Mesenchymal stem cell (in vitro differentiated cells and primary cell): ENCODE measurements at places on chromosomes 6 and 20.

GRCh38 chr6:53734473-53735299 is 60.1 kb upstream of the LRRC1 start:
- DNase-seq, result peak; percentile 85

DNA sequence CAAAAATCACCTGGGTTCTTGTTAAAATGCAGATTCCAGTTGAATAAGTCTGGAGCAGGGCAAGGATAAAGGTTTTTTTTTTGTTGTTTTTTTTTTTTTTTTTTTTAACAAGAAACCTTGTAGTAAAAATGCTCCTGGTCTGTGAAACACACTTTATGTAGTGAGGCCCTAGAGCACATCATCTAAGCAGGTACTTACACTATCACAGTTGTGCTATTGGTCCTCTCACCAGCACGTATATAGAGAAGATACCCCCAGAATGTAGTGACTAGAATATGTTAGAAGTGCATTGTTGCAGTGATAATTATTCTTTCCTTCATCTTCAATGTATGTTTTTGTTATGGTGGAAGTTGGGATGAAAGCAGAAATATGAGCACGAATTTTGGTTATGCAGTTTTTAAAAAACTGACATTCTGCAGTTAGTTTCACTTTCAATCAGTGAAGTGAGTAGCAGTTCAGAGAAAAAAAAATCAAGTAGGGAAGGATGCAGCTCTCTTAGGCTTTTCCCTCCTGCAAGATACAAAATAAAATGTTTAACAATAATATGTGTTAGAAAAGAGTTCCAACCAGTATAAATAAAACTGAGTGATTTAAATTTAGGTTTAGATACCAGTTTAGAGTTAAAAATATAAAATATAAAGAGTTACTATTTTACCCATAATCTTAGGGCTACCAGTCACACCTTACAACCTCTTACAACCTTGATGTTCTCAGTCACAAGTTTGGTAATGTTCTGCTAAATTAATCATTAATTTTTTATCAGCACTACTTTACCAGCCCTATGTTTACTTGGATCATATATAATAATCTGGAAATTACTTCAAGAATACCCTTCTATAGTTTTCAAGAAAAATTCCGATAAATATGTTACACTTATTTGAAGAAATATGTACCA is 9.2 kb upstream of the DEFB113 start:
- peak; percentile 1 for DNase-seq

DNA sequence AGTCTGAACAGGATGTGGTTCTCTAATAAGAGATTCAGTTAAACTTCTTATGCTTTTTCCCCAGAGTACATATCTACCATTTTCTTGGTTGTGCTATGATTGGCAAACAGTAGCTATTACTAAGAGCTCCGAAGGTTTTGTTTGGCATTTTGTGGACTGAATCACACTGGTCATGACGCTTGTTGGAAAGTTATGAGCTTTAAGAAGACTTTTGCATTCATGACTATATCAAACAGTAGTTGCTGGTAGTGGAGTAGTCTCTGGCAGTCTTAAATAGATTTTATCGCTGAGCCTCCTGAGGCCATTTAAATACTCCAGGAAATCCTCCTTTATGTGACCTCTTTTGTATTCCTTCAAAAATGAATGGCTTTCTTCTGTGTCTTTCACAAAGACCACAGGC is 40.8 kb downstream of the CCDC170 start:
- no peak for DNase-seq

DNA sequence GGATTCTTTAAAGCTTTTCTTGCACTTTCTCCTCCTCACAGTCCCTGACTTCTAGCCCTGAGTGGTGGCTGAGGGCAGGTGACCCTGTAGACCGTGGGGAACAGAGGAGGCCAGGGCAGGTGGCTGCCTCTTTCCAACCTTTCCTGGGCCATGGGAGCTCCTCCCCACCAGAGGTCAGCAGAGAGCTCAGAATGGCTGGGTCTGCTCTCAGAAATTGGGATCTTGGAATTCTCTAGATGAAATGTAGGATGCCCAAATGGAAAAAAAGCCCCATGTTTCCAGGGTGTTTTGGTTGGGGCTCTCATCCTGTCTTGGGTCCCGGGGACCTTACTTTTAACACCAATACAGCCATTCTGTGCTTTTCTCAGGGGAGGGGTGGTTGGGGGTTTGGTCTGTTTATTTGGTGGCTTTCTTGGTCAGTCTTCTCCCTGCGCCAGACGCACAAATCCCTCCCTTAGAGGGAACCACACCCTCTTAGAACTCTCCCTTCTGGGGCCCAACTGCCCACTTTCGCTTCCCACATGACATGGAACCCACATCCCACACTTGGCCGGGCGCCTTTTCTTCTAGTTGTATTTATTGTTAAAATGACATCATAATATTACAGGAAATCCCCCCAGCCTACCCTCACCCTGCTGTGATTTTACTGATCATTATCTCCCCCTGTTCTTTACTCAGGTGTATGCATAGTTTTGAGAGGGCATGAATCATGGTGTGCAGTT is 17.9 kb downstream of the GNAS start:
- DNase-seq, result peak; percentile 57

GRCh38 chr20:54062812-54063280 is 7.5 kb downstream of the BCAS1 start:
- DNase-seq, result peak; percentile 45

- no peak for DNase-seq
Observed at GRCh38 chr6:160041608-160042007, 72.7 kb downstream of the IGF2R start.

- no peak for DNase-seq
Observed at GRCh38 chr20:53099856-53100255, 127.7 kb downstream of the TSHZ2 start.

- DNase-seq, result no peak
Observed at GRCh38 chr20:44400671-44400969, 45.1 kb downstream of the HNF4A start.

- no peak for DNase-seq
Observed at GRCh38 chr20:49636447-49636846, 68.5 kb upstream of the PTGIS start.

DNA sequence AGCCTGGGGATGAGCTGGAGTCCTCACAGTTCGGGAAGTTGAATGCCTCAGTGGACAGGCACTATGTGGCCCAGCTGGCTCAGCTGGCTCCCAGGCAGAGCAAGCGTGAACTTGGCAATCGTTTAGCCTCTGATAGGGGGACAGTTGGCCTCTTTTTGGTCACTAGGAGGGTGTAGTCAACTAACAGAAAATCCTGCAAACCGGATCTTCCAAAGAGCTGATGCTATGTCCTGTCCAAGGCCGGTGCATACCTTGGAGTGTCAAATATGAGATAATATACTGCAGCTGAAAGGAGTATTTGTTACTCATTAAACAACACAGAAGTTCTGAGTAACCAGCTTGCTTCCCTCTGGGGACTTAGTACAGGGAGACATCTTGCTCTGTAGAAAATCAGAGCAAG is 126.2 kb upstream of the EXOC2 start:
- no peak for DNase-seq

DNA sequence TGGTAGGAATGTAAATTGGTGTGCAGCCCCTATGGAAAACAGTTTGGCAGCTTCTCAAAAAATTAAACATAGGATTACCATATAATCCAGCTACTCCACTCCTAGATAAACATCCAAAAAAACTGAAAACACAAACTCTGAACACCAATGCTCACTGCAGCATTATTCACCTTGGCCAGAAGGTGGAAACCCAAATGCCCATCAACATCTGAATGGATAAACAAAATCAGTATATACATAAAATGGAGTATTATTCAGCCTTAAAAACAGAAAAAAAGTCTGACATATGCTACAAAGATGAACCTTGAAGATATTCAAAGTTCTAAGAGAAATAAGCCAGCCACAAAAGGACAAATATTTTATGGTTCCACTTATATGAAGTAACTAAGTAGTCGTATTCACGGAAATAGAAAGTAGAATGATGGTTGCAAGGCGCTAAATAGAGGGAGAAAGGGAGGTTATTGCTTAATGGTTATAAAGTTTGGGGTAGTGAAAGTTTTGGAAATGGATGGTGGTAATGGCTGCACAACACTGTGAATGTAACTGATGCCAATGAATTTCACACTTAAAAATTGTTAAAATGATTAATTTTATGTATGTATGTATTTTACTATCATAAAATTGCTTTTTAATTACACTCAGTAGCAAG is 4.0 kb downstream of the PHF10 start:
- DNase-seq, result no peak

GRCh38 chr6:16697437-16698161 is 63.7 kb downstream of the ATXN1 start:
- no peak for DNase-seq

- no peak for DNase-seq
Observed at GRCh38 chr20:53884859-53885541, 185.4 kb downstream of the BCAS1 start.

- DNase-seq, result no peak
Observed at GRCh38 chr6:52435345-52435744, 15.2 kb downstream of the EFHC1 start.

- no peak for DNase-seq
Observed at GRCh38 chr6:38480036-38480435, 159.7 kb downstream of the BTBD9 start.

- DNase-seq, result peak; percentile 71
Observed at GRCh38 chr6:42136508-42137193, 5.8 kb downstream of the C6orf132 start.

DNA sequence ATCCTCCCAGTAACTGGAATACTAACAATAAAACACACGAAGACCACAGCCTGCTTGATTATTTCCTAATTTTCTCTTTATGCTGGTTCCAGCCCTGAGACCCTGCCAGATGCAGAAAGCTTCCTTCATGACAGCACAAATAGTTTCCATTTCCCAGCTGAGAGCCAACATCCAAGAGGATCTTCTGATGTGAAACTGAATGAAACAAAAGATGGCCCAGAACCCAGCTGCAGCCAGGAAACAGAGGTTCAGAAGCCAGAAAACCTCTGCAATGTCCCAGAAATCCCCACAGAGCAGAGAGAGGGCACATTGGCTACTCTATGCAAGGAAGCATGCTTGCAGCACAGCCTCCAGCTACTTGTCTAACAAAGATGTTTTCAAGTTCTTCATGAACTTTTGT is 61.8 kb upstream of the PLEKHG1 start:
- DNase-seq, result no peak

DNA sequence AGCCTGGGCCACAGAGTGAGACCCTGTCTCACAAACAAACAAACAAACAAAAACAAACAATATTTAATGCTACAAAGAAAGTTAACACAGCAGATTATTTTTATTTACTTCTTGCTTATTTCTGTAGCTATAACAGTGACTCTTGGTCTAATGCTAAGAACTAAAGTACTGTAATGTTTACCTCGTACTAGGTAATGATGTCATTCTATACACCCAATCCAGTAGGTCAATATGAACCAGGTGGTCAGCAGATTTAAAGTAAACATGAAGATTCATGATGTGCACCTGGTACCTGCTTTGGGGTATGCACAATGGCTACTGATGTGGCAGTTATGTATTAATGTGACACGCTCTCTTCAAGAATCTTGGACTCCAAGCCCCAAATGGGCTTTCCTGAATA is 36.6 kb upstream of the CARMIL1 start:
- no peak for DNase-seq

DNA sequence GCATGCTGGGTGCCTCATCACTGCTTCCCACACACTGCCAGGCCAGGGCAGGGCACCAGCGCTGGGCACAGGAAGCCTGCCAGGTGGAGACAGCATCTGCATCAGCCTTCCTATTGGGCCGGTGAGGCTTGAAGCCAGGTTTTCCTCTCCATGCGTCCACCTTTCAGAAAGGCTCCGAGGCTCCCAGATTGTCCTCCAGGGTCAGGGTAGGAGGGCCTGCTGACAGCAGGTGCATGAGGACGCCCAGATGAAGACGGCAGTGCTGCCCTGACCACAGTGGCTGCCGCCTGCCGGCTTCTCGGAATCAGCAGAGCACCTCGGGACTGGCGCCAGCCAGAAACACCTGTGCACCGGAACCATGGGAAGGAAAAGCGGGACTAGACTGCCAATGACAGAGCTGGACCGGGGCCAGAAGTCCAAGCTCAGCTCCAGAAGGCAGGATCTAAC is 170.5 kb upstream of the CST7 start:
- no peak for DNase-seq

GRCh38 chr6:29596381-29596900 is 11.5 kb downstream of the OR2H2 start:
- no peak for DNase-seq

DNA sequence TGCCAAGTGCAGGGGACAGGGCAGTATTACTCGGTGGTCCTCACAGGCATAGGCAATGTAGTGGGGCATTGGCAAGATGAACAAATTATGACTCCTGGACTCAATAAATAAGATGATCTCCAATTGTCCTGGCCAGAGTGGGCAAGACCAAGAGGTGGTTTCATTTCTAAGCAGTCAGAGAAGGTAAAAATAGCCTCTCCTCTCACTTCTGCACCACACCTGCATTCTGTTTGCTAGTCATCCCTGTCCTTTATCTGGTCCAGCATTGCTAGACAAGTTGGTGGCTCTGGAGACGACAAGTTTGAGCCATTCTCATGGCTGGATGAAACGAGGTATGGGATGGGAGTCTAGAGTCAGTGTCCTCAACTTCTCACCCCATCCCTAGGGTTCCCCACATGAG is 83.0 kb downstream of the BANF2 start:
- no peak for DNase-seq

- peak; percentile 75 for DNase-seq
Observed at GRCh38 chr6:56292505-56293181, 45.3 kb upstream of the COL21A1 start.

DNA sequence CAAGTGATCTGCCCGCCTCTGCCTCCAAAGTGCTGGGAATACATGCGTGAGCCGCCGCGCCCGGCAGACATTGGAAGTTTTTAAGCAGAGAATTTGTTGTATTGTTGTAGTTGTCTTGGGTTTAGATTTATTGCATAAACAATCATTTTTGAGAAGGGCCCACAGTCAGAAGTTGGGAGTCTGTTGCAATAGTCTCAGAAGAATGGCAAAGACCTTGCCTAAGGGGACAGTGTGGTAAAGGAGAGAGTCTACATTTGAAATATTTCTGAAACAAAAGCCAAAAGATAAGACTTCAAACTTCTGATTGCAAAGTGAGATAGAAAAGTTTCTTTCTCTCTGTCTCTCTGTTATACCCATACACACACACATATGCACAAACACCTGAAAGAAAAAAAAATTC is 22.5 kb downstream of the HFE start:
- no peak for DNase-seq

DNA sequence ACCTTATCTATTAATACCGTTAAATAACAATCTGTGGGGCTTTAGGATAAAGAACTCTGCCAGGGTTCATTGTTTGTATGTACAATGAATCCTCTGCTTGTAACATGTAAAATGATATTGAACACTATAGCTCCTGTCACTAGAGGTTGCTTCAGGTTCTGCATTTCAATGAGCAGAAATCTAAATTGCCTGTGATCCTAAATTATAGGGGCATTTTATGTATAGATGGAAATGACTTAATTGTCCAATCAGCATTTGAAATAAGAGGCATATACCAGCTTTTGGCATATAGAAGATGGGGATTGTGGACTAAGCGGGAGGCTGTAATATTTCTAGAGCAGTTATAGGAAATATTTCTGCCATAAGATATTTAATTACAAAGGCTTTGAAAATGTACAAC is 2.0 kb downstream of the NCOA3 start:
- no peak for DNase-seq

GRCh38 chr6:156046268-156046665 is 590.6 kb upstream of the NOX3 start:
- DNase-seq, result no peak

GRCh38 chr6:152696522-152696921 is 1.2 kb upstream of the MYCT1 start:
- peak; percentile 3 for DNase-seq
